ENCODE measurements at places on chromosomes 7 and 10. TPM values are rescaled to one million over a fixed set of nuclear protein-coding genes. Genes with fewer than 3 reads are reported as not detected.
A peak's percentile ranks its signal among the peaks of the same experiment; 100 is the strongest.

NKX2-3 gene
- total RNA-seq, result 0.40 TPM

HPS1 gene
- 27.3 TPM for total RNA-seq

NUTM2E gene
- total RNA-seq, result not detected

MEOX2 gene
- 1.4 TPM for total RNA-seq

HABP2 gene
- total RNA-seq, result under 0.01 TPM

EBF3 gene
- 0.48 TPM for total RNA-seq

SCIN gene
- 32.2 TPM for total RNA-seq

AKR1C2 gene
- total RNA-seq, result 377 TPM

GRCh38 chr7:506391-506831 is 13.2 kb downstream of the PDGFA start:
- no peaks in the 10 kb centered on the region for H3K36me3 ChIP-seq
- peaks cover 7% of the 10 kb centered on the region for H3K4me1 ChIP-seq
- no peak for DNase-seq
- no peak overlapping the region for H3K4me3 ChIP-seq
- no peaks in the 10 kb centered on the region for H3K27me3 ChIP-seq
- no peak overlapping the region for H3K27ac ChIP-seq

DNA sequence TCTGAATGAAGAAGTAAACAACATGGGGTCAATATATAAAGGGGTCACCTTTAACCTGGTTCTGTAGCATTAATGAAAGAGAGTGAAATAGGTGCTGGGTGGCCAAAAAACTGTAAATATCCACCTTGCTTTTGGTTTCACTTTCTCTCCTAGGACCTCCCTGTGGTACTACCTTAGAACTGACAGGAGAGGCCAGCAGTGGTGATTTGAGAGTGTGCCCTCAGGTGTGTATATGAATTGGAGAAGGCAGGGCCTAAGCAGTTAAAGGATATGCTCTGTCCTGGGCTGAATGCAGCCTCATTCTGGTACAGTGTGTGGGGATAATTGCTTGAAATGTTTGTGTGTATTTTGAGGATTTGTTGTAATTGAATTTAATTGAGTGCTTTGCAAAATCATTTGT is 62.0 kb downstream of the BBS9 start:
- H3K4me1 ChIP-seq, result no peaks in the 10 kb centered on the region
- no peaks in the 10 kb centered on the region for H3K36me3 ChIP-seq
- no peak overlapping the region for H3K27ac ChIP-seq
- H3K27me3 ChIP-seq, result no peaks in the 10 kb centered on the region
- H3K4me3 ChIP-seq, result no peak overlapping the region

GRCh38 chr7:80082213-80082612 is 52.4 kb upstream of the GNAI1 start:
- no peak overlapping the region for H3K27ac ChIP-seq
- no peak for DNase-seq
- no peaks in the 10 kb centered on the region for H3K36me3 ChIP-seq
- H3K4me3 ChIP-seq, result no peak overlapping the region
- no peaks in the 10 kb centered on the region for H3K27me3 ChIP-seq

DNA sequence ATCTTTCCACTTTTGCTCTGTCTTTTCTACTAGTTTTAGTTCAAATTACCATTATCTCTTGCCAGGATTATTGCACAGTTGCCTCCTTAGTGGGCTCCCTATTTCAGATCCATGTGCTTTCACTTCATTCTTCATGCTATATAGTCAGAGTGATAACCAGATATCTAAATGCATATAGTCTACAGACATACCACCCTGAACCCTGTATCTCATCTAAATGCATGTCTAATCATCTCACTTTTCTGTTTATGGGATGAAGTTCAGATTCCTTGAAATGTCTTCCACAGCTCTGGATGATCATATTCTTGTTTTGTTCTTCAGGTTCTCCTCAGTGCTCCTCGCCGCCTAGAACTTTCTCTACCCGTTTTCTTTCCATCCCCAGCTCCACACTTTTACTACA is 13.8 kb downstream of the RSBN1L start:
- no peak for DNase-seq
- H3K36me3 ChIP-seq, result no peaks in the 10 kb centered on the region
- H3K4me1 ChIP-seq, result peaks cover 4% of the 10 kb centered on the region
- no peak overlapping the region for H3K27ac ChIP-seq
- H3K4me3 ChIP-seq, result no peak overlapping the region

DNA sequence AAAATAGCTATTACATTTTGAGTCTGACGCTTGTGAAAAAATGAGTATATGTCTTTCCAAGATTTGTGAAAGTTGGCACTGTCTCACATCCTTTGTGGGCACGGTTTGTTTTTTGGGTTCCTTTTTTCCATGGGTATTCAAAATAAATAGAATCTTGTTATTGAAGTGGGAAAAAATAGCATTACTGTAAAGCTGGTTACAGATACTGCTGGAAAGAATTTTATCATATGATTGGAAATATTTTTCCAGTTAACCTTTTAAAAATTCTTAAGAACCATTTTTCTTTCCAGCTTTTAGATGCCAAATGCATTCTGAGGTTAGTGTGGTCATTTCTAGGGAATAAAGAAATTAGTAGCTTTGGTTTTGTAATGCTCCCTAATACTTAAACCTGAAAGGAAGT is 11.4 kb downstream of the NET1 start:
- no peaks in the 10 kb centered on the region for H3K27me3 ChIP-seq
- H3K4me3 ChIP-seq, result no peak overlapping the region
- H3K27ac ChIP-seq, result no peak overlapping the region
- DNase-seq, result no peak
- H3K36me3 ChIP-seq, result peaks cover under 1% of the 10 kb centered on the region

DNA sequence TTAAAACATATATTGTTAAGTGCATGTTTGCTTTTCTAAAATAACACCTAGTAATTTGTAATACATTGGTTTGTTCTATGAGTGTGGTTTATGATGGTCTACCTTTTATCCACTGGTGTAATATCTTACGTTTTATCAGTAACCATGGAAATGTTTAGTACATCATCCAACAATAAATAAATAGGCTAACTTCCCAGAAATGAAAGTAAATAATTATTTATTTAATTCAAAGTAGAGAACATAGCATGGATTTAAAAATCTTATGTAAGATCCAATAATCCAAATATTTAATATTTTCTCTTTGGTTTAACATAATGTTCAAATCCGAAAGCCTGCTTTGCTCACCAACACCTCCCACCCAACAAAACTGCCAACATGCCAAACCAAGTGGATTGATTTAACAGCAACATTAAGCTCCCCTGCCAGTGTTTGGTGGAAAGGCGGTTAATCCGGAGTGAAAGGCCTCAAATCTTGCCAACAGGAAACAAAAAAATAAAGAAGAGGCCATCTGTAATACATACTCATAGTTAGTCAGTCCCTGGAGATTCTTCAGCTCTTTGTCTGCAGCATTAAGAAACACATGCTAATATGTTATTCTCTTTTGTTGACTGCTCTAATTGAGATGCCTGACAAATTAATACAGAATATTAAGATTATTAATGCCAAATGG is 897.8 kb downstream of the CNTNAP2 start:
- H3K36me3 ChIP-seq, result no peaks in the 10 kb centered on the region
- H3K27me3 ChIP-seq, result no peaks in the 10 kb centered on the region
- no peaks in the 10 kb centered on the region for H3K4me1 ChIP-seq
- H3K27ac ChIP-seq, result no peak overlapping the region
- DNase-seq, result no peak

DNA sequence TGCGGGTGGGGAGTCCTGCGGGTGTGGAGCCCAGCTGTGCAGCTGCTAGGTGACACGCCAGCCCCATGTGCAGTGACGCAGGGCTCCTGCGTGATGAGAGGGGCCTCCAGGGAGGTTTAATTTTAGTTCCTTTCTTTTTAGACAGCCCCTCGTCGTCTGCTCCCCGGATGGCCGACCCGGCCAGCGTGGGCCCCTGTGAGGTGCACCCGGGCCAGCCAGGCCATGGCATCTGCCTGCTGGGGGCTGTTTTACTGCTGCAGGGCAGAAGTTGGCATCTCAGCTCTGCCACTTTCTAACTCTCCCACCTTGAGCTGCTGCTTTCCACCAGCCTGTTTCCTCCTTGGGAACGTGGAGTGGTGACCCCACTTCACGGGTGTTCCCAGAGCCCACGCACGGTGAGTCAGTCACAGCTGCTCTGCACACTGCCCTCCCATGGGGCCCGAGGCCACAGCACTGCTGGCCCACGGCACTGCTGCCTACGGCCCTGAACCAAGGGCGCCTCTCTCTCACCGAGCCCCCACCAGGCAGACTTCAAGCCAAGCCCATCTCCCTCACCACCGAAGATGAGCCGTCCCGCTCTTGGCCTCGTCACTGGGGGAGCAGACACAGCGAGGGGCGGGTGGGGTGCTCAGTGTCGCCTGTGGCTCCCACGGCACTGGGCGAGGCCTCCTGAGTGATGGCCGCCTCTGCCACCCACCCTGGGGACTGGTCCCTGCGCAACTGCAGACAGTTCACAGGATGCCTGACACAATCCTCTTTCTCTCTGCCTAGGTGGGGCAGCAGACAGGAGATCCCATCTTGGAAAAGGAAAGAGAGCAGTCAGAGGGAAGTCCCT is 21.3 kb downstream of the CYP2W1 start:
- H3K4me3 ChIP-seq, result no peak overlapping the region
- no peaks in the 10 kb centered on the region for H3K36me3 ChIP-seq
- H3K27me3 ChIP-seq, result no peaks in the 10 kb centered on the region
- no peaks in the 10 kb centered on the region for H3K4me1 ChIP-seq
- no peak overlapping the region for H3K27ac ChIP-seq

DNA sequence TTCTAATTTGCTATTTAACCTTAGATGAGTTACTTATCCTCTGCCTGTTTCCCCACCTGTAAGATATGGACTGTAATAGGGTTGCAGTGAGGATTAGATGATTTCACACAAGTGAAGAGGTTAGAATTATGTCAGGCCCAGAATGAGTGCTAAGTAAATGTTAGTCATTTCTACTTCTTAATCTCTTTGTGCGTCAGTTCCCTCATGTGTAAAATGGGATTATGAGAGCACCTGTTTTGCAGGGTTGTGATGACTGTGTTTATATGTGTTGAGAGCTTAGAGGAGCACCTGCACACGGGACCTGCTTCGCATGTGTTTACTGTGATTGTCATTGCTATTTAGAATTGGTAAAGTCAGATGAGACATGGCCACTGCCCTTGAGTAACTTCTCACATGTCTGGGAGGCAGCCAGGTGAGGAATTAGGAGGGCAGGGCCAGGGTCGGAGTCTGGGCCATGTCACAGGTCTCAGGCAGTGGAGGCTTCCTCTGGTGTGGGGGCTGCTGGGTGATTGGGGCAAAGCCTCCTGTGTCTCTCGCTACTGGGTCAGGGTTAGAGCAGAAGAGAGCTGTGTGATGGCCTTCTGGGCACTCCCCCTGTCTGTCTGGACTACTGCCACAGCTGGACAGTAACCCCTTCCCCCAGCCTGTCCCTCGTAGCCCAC is 106.7 kb downstream of the WDFY4 start:
- DNase-seq, result no peak
- no peak overlapping the region for H3K4me3 ChIP-seq
- H3K36me3 ChIP-seq, result no peaks in the 10 kb centered on the region
- peak overlapping the region; percentile 31 for H3K27ac ChIP-seq

GRCh38 chr7:44193011-44193802 is 4.0 kb upstream of the GCK start:
- DNase-seq, result no peak
- H3K27me3 ChIP-seq, result no peaks in the 10 kb centered on the region
- no peaks in the 10 kb centered on the region for H3K4me1 ChIP-seq

- no peaks in the 10 kb centered on the region for H3K27me3 ChIP-seq
- no peak overlapping the region for H3K4me3 ChIP-seq
- H3K27ac ChIP-seq, result no peak overlapping the region
- H3K4me1 ChIP-seq, result no peaks in the 10 kb centered on the region
Measured at GRCh38 chr10:73552819-73553715, 38.1 kb downstream of the USP54 start.

GRCh38 chr7:38232502-38233366 is 40.7 kb downstream of the TARP start:
- H3K27ac ChIP-seq, result no peak overlapping the region
- no peak for DNase-seq
- H3K4me3 ChIP-seq, result no peak overlapping the region
- no peaks in the 10 kb centered on the region for H3K27me3 ChIP-seq
- H3K4me1 ChIP-seq, result no peaks in the 10 kb centered on the region

- peaks cover 65% of the 10 kb centered on the region for H3K27me3 ChIP-seq
- H3K36me3 ChIP-seq, result no peaks in the 10 kb centered on the region
- peak overlapping the region; percentile 25 for H3K4me3 ChIP-seq
- no peak for DNase-seq
- H3K27ac ChIP-seq, result no peak overlapping the region
- H3K4me1 ChIP-seq, result peaks cover 53% of the 10 kb centered on the region
Measured at GRCh38 chr10:35639728-35640401, 2.2 kb downstream of the FZD8 start.

DNA sequence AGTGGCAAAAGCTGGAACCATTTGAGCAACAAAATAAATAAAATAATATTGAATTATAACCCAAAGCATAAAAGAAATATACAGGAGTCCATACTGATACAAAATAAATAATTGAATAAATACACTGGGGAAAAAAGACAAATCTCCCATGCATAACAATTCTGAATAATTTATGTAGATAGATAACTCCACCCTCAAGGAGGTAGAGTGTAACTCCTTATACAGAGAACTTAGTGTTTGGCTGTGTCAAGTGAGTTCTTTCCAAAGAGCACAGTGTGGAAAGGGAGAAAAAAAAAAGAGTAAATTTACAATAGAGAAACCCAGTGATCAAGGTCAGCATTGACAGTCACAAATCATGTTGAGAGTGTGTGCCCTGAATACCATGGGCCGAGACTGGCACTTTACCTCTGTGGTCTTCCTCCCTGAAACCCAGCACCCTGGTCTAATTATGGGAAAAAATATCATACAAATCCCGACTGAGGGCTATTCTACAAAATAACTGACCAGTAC is 5.5 kb downstream of the PIK3AP1 start:
- H3K36me3 ChIP-seq, result no peaks in the 10 kb centered on the region
- H3K27me3 ChIP-seq, result no peaks in the 10 kb centered on the region
- H3K4me1 ChIP-seq, result no peaks in the 10 kb centered on the region
- no peak overlapping the region for H3K4me3 ChIP-seq

- H3K36me3 ChIP-seq, result peaks cover 4% of the 10 kb centered on the region
- no peaks in the 10 kb centered on the region for H3K27me3 ChIP-seq
- no peak for DNase-seq
- peaks cover 17% of the 10 kb centered on the region for H3K4me1 ChIP-seq
Measured at GRCh38 chr7:129739427-129739826, 127.9 kb downstream of the NRF1 start.

DNA sequence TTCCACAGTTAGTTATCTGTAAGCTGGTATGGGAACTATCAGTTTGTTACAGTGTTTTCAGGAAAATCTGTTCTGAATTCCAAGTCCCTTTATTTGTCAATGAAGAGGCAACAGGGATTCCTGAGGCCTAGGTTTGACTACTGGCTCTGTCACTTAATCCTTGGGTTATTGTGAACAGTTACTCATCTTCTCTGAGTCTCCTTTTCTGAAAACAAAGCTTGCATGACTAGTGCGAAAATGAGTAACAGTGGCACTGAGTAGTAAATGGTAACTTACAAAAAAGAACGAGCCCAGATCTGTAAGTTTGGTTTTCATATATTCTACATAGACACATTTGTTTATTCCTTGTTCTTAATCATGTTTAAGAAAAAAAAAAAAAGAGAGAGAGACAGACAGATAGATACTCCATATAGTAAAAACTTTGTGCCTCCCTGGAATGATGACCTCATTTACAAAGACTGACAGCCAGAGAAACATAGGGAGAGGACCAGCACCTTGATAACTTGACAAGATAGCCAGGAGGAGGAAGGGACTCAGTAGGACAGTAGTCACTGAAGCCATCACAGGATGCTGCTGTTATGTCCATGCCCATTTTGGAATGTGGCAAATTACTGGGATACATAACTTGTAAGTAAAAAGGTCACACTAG is 1.9 kb downstream of the MRPS33 start:
- H3K4me3 ChIP-seq, result no peak overlapping the region
- no peaks in the 10 kb centered on the region for H3K27me3 ChIP-seq
- DNase-seq, result no peak

- no peaks in the 10 kb centered on the region for H3K36me3 ChIP-seq
- H3K4me1 ChIP-seq, result peaks cover 33% of the 10 kb centered on the region
- peak overlapping the region; percentile 18 for H3K4me3 ChIP-seq
Measured at GRCh38 chr7:20786421-20786778, 286 bp downstream of the SP8 start.
